Stimulated activated CD4-positive, alpha-beta T cell treated with anti-CD3 and anti-CD28 coated beads, Interleukin-15, amount 100 ng/mL, for 48 hours (primary cell): ENCODE measurements at places on chromosomes 3 and 15.

GRCh38 chr3:73955494-73956070, 330.8 kb upstream of the PDZRN3 start:
- no peak for DNase-seq

- no peak for DNase-seq
Observed at GRCh38 chr15:48283396-48284145, 47.7 kb upstream of the DUT start.

- no peak for DNase-seq
Observed at GRCh38 chr15:100112061-100112420, 229.7 kb downstream of the ADAMTS17 start.

GRCh38 chr15:40664909-40665308, 30.1 kb upstream of the RAD51 start:
- no peak for DNase-seq

DNA sequence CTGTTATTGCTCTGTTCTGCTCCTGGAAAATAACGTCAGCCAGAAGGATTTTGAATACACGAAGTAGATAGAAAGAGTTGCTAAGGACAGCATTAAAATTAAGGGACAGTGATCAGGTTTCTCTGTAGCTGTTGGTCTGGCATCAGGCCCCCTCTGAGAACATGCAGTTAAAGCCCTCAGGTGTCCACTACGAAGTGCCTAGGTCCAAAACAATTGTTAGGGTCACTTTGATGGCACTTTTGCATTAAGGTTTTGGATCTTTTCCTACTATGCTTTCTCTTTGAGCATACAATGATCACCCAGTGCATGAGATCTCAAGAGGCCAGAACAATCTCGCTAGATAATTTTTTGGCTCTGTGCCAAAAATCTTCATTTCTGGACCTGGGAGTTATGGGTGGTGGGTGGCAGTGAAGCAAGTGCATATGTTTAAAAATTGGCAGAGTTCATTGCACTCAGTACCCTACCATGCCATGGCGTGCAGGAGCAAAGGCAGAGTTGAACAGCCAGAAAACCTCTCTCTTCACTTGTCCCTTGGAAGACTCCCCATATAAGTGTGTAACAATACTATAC, 797.6 kb downstream of the ROBO2 start:
- no peak for DNase-seq

GRCh38 chr15:29840054-29840453, 17.8 kb upstream of the TJP1 start:
- no peak for DNase-seq
